ENCODE measurements at places on chromosomes 5 and 9. TPM values are rescaled to one million over a fixed set of nuclear protein-coding genes. Genes with fewer than 3 reads are reported as not detected.

- H3K36me3 ChIP-seq: no peaks in the 10 kb centered on the region
- no peak for DNase-seq
- H3K4me3 ChIP-seq: no peak overlapping the region
- H3K27me3 ChIP-seq: no peaks in the 10 kb centered on the region
- H3K27ac ChIP-seq: no peak overlapping the region
- no peaks in the 10 kb centered on the region for H3K4me1 ChIP-seq
Measured at GRCh38 chr5:3995954-3996619, 400.5 kb downstream of the IRX1 start.

GRCh38 chr9:74949859-74950855 is 2.6 kb downstream of the C9orf40 start:
- no peak overlapping the region for H3K4me3 ChIP-seq
- H3K4me1 ChIP-seq: no peaks in the 10 kb centered on the region
- DNase-seq: no peak
- no peaks in the 10 kb centered on the region for H3K27me3 ChIP-seq
- H3K36me3 ChIP-seq: no peaks in the 10 kb centered on the region

- no peak overlapping the region for H3K27ac ChIP-seq
- DNase-seq: no peak
- H3K36me3 ChIP-seq: no peaks in the 10 kb centered on the region
- H3K4me3 ChIP-seq: no peak overlapping the region
- H3K27me3 ChIP-seq: no peaks in the 10 kb centered on the region
Measured at GRCh38 chr5:1253456-1254105, 28.4 kb downstream of the SLC6A18 start.

The TMEFF1 gene
- total RNA-seq: 0.32 TPM

DNA sequence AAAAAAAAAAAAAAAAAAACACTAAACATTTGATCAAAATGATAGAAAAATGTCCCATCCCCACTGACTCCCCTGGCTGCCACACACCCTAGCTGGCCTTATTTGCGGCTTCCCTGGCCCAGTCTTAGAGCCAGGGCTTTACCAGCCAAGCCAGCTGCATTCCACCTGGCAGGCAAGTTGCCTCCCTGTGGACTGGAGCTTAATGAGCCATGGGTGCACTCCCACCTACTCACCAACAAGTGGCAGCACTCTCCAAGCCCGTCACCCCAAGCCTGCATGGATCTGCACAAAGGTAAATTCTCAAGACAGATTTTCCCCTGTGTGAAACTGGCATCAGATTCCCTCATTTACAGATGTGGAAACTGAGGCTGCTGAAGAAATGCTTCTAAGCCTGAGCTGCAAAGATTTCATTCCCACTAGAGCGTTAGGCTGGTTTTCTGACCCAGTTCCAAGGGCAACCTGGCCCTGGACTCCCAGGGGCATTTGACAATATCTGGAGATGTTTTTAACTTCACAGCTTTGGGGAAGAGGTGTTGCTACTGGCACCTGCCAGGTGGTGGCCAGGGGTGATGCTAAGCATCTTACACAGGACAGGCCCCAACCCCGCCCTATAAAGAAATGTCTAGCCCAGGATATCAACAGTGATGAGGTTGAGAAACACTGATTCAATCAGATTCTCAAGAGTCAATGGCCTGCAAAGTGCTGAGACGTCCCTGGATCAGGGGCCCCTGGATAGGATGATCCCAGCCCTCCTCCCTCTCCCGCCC is 21.9 kb upstream of the VDAC1 start:
- peak; percentile 54 for DNase-seq
- no peaks in the 10 kb centered on the region for H3K36me3 ChIP-seq
- no peaks in the 10 kb centered on the region for H3K4me1 ChIP-seq
- no peaks in the 10 kb centered on the region for H3K27me3 ChIP-seq

The RASGEF1C gene
- not detected for total RNA-seq

The SVEP1 gene
- 12.2 TPM for total RNA-seq

The ARHGEF39 gene
- 0.62 TPM for total RNA-seq

The SQSTM1 gene
- total RNA-seq: 259 TPM

The SPINK7 gene
- total RNA-seq: not detected

GRCh38 chr5:147427521-147428401 is 82.1 kb downstream of the DPYSL3 start:
- no peak for DNase-seq
- no peaks in the 10 kb centered on the region for H3K4me1 ChIP-seq
- no peaks in the 10 kb centered on the region for H3K27me3 ChIP-seq
- no peak overlapping the region for H3K27ac ChIP-seq

DNA sequence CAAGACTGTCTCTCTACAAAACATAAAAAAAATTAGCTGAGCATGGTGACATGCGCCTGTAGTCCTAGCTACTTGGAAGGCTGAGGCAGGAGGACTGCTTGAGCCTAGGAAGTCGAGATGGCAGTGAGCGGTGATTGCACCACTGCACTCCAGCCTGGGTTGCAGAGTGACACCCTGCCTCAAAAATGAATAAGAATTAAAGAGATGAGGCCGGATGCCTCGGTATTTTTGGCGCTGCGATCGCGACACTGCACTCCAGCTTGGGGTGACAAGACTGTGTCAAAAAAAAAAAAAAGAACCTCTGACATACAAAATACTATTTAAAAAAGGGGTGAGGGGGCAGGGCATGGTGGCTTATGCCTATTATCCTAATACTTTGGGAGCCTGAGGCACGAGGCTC is 7.3 kb downstream of the GPBP1 start:
- H3K27ac ChIP-seq: no peak overlapping the region
- peaks cover 9% of the 10 kb centered on the region for H3K4me1 ChIP-seq
- no peaks in the 10 kb centered on the region for H3K36me3 ChIP-seq
- no peak overlapping the region for H3K4me3 ChIP-seq
- no peaks in the 10 kb centered on the region for H3K27me3 ChIP-seq

GRCh38 chr9:100601216-100601615 is 23.3 kb downstream of the CAVIN4 start:
- no peaks in the 10 kb centered on the region for H3K4me1 ChIP-seq
- H3K27ac ChIP-seq: no peak overlapping the region
- H3K36me3 ChIP-seq: no peaks in the 10 kb centered on the region
- DNase-seq: peak; percentile 32
- no peaks in the 10 kb centered on the region for H3K27me3 ChIP-seq

The PCA3 gene
- not detected for total RNA-seq

- no peaks in the 10 kb centered on the region for H3K4me1 ChIP-seq
- H3K27me3 ChIP-seq: no peaks in the 10 kb centered on the region
- H3K27ac ChIP-seq: no peak overlapping the region
- DNase-seq: no peak
Measured at GRCh38 chr9:34907044-34907443, 51.0 kb upstream of the PHF24 start.

DNA sequence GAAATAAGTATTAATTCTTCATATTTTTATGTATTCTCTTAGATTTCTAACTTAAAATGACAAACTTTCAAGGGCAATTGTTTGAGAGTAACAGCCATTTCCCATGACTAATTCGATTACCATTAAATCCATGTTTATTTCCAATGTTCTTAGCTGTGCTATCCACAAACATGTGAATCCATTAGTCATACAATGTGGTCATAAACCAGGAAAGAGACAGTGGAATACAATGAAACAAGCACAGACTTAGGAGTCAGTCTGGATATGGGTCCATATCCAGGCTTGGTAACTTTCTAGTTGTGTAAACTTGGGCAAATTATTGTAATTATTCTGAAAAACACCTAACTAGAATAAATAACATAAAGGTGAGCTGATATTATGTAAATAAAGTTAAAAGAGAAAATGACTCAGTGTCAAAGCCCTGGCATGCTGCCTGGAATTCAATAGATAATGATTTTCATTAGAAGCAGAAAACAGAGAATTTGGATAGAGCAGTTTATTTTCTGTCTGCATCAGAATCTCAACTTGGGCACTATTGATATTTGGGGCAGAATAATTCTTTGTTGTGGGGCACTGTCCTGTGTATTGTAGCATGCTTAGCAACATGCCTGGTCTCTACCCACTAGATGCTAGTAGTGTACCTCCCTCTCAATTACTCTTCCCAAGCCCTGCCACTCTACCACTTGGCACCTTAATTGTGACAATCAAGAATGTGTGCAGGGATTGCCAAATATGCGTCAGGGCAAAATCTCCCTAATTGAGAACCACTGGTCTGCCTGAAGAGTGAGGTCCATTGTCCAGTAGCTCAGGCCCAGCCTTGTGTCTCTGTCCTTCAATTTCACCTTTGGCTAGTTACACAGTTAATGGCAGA is 44.7 kb upstream of the SLC27A6 start:
- no peak overlapping the region for H3K4me3 ChIP-seq
- no peaks in the 10 kb centered on the region for H3K4me1 ChIP-seq
- no peak for DNase-seq
- no peaks in the 10 kb centered on the region for H3K36me3 ChIP-seq
- no peaks in the 10 kb centered on the region for H3K27me3 ChIP-seq

GRCh38 chr9:130028493-130029222 is 14.3 kb downstream of the FNBP1 start:
- H3K4me1 ChIP-seq: peaks cover 14% of the 10 kb centered on the region
- H3K36me3 ChIP-seq: no peaks in the 10 kb centered on the region
- H3K27me3 ChIP-seq: no peaks in the 10 kb centered on the region
- H3K27ac ChIP-seq: no peak overlapping the region

Measured in pancreas (tissue), 10 donors.